NCI-H1436 treated with DMSO at 0.1 percent for 48 hours (cell line): ENCODE measurements at places on chromosomes 2 and 18.

- DNase-seq, result no peak
Measured at GRCh38 chr18:22177327-22177871, 8.0 kb downstream of the GATA6 start.

DNA sequence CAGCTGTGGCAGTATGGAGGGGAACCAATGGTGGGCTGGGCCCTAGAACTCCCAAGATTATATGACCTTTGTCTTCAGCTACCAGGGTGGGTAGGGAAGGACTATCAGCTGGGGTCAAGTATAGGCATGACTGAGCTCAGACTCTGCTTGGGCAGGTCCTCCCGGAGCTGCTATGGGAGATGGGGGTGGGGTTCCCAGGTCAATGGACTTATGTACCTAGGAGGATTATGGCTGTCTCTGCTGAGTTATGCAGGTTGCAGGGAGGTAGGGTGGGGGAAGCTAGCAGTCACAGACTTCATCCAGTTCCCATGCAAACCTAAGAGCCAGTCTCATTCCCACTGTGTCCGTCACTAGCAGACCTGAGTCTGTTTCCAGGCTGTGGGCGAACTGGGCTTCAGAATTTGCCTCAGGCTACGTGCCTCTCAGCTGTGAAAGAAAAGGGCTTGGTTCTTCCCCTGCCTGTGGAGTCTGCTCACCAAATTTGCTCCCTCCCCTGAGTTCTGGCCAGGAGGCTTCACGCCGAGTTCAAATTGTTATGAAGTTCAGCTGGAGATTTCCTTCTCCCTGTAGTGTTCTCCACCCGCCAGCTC lies 985.8 kb upstream of the NRXN1 start:
- DNase-seq, result no peak

GRCh38 chr2:24160761-24161160 lies 14.1 kb upstream of the FAM228A start:
- DNase-seq, result no peak

DNA sequence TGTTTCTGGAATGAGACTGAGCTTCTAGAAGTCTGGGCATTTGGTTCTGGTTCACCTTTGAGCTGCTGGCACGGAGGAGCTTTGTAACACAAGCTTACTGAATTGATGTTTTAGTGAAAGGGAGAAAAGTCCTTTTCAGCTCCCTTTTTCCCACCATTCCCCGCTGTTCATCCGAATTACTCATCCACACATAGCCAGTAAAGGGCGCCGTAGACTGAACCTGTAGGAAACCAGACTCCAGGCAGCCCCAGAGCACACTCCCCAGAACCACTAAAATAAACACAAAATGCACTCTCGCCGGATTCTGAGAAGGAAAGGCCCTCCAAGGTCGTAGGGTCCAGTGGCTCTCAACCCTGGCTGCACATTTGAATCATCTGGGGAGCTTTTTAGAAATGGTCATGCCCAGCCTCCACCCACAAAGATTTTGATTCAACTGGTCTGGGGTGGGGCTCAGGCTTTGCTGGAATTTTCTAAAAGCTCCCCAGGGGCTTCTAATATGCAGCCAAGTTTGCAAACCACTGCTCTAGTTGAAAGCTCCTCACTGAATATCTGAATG lies 29.6 kb downstream of the TCF7L1 start:
- no peak for DNase-seq

DNA sequence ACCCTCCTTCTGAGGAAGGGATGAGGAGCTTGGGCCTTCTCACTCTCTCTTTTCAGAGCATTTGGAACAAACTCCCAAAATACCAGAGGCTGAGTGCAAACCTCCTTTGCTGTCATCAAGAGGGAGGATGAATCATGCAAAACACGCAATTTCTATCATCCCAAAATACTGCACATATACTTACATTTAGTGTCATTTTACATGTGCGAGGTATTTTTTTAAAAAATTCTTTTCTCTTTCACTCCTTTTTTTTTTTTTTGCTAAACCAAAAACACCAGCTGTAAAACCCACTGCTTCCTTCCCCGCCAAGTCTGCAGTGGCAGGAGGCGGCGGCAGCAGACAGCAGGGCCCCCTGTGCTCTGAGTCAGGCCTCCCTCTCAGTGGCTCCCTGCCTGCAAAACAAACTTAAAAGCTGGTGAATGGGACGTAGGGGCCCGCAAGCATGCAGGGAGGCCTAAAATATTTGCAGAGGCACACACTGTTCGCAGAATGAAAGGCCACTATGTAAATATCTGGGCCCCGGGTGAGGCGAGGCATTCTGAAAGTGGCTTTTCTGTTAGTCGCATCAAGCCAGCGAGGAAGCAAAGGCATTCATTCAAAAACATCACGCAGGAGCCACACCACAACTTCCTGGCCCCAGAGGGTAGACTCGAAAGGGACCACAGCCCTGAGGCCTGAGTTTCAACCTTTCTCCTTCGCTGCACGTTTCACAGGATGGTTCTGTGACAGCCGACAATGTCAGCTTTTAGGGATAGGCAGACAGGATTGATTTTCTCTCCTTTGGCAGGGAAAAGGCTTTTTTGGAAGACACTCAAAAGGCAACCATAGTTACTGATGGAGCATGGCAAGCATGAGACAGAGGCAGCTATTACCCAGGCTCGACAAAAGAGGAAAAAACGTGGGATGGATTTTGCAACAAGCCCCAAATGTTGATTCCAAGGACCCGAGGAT lies 73.4 kb downstream of the ACTR2 start:
- no peak for DNase-seq

DNA sequence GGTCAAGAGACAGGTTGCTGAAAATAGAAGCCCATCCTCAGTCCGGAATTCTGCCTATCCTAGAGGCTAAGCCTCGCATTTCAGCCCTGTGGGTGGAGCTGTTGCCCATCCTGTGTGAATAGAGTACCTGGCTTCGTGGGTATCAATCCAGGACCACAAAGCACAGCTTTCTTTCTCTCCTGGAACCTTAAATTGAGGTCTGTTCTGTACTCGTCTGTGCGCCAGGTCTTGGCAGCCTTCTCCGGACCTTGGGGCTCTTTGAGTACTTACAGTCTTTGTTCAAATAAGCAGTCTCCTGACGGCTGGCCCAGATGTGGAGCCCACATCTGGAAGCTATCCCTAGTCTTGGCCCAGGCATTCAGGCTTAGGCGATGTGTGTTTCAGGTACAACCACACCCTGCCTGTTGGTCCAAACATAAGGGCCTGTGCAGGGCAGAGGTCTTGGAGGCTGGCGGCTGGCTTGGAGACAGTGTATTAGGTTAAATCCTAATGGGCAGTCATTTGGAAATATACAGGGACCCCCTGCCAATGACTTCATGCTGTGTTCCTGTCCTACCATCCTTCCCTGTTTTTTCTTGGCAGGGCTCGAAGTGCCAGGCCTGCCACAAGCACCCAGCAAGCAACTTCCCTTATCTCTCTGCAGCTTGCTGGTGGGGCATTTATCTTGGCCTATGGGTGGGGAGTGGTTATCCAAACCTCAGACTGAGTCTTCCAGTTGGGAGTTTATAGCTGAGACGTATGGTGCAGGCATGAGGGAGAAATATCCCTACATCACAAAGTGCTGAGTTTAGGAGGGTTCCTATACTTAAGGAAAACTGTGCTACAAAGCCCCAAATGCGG lies 294.1 kb downstream of the BCL2 start:
- no peak for DNase-seq

GRCh38 chr2:100059638-100060037 lies 82.8 kb downstream of the AFF3 start:
- no peak for DNase-seq

DNA sequence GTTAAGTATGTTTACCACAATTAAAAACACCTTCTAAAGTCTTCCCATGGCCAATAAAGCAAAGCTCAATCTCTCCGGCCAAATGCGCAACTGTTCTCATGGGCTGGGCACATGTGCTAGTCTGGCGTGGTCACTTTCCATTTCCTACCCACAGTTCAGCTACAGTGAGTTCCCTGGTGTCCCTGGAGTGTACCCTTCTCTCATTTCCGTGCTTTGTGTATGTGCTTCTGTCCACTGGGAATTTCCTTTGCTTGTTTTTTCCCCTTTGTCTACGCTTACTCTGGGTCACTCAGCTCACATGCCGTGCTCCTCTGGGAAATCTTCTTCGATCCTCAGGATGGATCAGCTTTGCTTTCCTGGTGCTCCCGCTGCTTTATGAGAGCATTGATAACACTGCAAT lies 69.6 kb upstream of the GYPC start:
- no peak for DNase-seq

- no peak for DNase-seq
Measured at GRCh38 chr18:78049281-78049680, 799.6 kb downstream of the GALR1 start.

DNA sequence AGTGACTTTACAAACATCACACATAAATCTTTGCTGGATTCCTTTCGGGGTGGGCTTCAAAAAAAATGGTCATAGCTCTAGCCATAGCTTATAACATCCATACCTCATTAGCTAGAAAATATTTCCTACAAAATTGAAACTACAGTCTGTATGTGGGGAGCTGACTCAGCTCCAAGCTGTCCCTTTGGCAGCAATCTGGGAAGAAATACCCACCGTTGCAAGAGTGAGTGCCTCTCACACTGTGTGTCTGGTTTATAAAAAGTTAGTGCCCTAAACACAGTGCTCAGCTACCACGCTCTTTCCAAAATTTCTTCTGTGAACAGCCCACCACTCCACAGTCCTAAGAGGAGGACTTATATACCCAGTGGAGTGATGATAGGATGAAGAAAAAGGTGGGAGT lies 170.1 kb downstream of the RBM43 start:
- no peak for DNase-seq

GRCh38 chr18:74689251-74689650 lies 91.6 kb downstream of the ZNF407 start:
- DNase-seq, result no peak

- no peak for DNase-seq
Measured at GRCh38 chr2:119011162-119011909, 69.3 kb downstream of the MARCO start.

- no peak for DNase-seq
Measured at GRCh38 chr2:12870692-12871091, 154.0 kb downstream of the TRIB2 start.

GRCh38 chr18:62318228-62319180 lies 6.6 kb upstream of the TNFRSF11A start:
- no peak for DNase-seq

DNA sequence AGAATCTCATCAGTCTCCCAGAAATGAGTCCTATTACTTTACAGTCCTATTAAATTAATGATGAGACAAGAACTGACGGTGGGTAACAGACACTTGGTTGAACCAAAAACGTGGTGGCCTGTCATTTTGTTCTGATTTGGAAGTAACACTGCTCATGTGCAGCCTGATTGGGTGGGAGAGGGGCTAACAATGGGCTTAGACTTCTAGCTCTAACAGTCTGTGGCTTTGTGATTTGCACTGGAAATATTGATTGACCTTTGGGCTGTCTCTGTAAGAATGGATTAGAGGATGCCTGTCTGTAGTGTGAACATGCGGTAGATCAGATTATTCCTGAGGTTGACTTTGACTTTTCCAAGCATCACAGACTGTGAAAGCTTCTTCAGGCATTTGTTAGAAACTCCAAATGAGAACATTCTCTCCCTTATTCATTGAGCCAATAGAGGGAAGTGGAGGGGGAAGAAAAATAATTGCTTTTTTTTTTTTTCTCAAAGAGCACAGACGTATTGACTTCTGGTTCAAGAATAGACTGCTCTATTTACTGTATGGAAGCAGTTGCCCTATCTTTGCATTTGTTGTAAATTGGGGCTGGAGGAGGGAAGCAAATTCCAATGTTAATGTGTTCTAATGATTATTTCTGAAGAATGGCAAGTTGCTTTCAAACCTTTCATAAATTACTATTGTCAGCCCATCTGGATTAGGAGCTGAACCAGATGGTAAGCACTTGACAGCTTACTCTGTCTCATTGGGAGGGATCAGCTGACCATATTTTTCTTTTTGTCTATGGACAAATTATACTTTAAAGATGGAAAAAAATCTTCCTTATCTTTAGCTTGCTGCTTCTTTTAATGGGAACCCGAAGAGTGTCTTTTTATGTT lies 85.8 kb upstream of the TTN start:
- DNase-seq, result no peak

- no peak for DNase-seq
Measured at GRCh38 chr2:18870307-18870706, 280.9 kb upstream of the NT5C1B start.

DNA sequence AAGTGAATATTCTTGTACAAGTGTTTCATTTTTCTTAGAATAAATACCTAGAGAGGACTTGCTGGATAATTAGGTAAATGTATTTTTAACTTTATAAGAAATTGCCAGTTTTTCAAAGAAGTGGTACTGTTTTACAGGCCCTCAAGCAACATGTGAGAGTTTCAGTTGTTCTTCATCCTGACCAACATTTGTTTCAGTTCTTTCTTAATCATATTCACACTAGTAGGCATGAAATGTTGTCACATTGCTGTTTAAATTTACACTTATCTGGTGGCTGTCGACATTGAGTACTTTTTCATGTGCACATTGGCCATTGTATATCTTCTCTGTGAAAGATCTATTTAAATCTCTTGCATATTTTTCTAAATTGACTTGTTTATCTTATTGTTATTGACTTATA lies 178.1 kb downstream of the ACOXL start:
- DNase-seq, result no peak
